WTC11 (cell line): ENCODE measurements at places on chromosomes 4 and X. TPM values are rescaled to one million over a fixed set of nuclear protein-coding genes. Genes with fewer than 3 reads are reported as not detected.

DNA sequence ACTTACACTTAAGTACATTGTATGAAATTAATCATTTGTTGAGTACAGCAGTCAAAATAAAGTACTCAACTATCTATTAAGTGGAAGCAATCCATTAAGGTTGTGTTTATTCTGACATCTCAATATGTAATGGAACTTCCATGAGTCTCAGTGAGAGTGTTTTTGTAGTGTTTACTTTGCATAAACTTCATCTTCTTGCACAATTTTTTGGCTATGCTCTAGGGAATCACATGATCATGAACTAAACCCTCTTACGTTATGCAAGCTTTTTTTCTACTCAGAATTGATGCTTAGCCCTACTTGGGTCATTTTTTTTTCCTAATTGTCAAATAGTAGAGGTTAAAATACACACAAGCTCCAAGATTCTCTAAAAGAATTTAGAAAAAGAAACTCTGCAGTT lies 21.1 kb upstream of the PIGA start:
- H3K27me3 ChIP-seq: no peaks in the 10 kb centered on the region
- H3K36me3 ChIP-seq: no peaks in the 10 kb centered on the region
- no peak for DNase-seq
- H3K27ac ChIP-seq: no peak overlapping the region

DNA sequence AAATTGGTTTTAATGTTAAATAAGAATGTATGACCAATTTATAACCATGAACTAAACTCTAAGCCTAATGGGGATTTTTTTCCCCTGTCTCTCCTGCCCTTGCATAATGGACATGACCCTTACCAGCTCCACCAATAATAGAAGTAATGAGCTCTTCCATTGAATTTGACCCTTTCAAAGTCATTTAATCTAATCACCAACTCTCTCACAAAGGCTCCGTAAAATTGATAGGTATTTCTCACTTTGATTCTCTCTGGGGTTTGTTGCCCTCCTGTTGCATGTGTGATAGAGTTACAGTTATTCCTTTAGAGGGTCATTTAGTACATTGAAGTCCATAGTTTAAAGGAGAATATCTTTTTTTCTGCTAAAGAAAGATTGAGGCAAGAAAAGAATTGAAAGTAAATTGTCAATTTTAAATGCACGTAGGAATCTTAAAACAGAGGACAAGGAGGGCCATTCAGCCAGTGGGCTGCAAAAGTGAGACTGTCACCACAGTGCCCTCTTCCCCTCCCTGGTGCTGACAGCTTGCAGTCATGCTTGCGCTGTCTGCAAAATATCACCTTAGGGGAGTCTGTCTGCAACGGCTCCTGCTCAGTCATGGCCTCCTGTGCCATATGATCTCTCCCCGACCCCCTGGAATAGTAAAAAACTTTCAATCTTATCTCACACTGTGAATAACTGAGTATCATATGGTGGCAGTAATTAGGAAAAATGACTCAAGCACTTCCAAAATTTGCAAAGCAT lies 307.5 kb upstream of the GNPDA2 start:
- no peak overlapping the region for H3K27ac ChIP-seq
- no peaks in the 10 kb centered on the region for H3K36me3 ChIP-seq
- H3K4me1 ChIP-seq: peaks cover 17% of the 10 kb centered on the region

Gene ODAPH
- total RNA-seq: not detected in 3 replicates

- no peaks in the 10 kb centered on the region for H3K27me3 ChIP-seq
- peaks cover 14% of the 10 kb centered on the region for H3K36me3 ChIP-seq
- H3K27ac ChIP-seq: no peak overlapping the region
- H3K4me3 ChIP-seq: no peak overlapping the region
- DNase-seq: no peak
- H3K4me1 ChIP-seq: peaks cover 9% of the 10 kb centered on the region
Measured at GRCh38 chr4:5631352-5632065, 76.8 kb downstream of the EVC2 start.

DNA sequence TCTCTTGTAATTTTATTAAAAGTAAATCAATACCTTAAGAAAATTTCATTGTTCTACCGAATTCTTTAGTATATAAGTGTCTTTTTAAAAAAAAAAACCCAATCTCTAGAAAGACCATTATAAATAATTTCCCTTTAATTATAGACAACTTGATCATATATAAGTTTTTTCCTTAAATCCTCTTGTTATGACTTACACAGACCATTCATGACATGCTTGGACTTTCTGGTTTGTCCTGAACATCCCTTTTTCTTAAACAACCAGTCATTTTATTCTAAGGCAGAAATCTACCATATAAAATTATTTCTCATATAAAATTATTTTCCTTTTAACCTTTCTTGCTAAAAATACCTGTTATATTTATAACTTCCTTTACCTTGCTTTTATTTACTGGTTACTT lies 15.4 kb upstream of the FHDC1 start:
- DNase-seq: no peak
- H3K27ac ChIP-seq: no peak overlapping the region
- no peak overlapping the region for H3K4me3 ChIP-seq
- peaks cover 8% of the 10 kb centered on the region for H3K4me1 ChIP-seq
- H3K27me3 ChIP-seq: peaks cover 3% of the 10 kb centered on the region; the same call in 1 of the 2 replicates

Gene ABCD1
- 9.1 to 10.4 TPM (median 9.5 TPM) in 3 replicates for total RNA-seq

GRCh38 chrX:146854281-146854680 lies 39.7 kb upstream of the CXorf51A start:
- no peaks in the 10 kb centered on the region for H3K27me3 ChIP-seq
- H3K36me3 ChIP-seq: peaks cover 28% of the 10 kb centered on the region

DNA sequence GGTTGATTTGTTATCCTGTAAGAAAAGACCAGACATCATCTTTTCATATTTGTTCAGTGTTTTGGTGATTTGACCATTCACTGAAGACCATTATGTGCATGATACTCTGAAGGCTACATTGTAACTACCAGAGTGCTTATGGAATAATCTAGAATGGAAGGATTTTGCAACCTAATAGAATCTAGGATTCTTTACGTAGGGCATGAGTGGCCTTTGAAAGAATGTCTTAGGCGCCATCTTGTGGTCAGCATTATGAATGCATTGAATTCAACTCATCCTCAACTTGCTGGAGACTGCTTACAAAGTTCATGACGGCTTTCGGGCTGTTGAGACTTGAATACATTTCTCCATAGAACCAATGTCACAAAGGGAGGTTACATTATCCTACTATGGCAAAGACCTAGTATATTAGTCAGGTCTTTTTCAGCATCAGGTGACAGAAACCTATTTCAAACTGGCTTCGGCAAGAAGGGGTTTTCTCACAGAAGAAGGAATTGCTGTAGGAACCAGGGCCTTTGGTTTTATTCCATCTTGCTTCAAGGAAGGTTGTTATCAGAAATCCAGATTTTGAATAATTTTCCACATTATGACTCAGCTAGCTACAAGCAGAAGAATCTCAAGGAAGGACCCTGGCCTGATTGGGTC lies 104.1 kb downstream of the GPAT3 start:
- no peaks in the 10 kb centered on the region for H3K27me3 ChIP-seq
- H3K27ac ChIP-seq: no peak overlapping the region
- peak; percentile 38 for DNase-seq
- peaks cover 3% of the 10 kb centered on the region; the same call in 1 of the 2 replicates for H3K4me1 ChIP-seq
- no peak overlapping the region for H3K4me3 ChIP-seq

DNA sequence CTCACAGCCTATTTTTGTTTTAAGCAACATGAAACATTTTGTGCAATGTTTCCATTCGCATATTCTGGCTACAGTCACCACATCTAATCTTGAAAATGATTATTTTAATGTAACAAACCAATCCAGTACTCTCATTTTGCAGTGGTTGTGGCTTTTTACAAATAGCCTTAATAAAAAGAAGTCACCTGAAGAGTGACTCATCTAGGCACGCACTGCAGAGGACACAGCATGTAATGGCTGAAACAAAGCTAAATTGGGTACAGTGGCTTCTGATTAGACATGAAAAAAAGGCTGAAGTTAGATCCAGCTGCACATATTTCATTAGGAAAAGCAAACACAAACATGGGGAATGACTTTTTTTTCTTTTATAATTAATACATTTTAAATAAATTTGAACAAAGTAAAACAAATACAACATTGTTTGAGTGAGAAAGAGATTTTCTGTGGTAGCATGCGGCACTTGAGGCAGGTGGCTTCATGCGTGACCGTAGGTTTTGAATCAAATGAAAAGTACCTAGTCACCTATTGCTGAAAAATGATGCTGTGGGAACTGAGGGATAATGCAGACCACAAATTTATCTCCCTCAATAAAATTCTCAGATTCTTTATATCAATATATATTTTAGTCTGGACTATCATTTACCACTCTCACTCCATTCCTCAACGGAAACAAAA lies 240.8 kb upstream of the DDX53 start:
- no peaks in the 10 kb centered on the region for H3K36me3 ChIP-seq
- H3K4me3 ChIP-seq: no peak overlapping the region
- no peak for DNase-seq
- no peak overlapping the region for H3K27ac ChIP-seq
- no peaks in the 10 kb centered on the region for H3K27me3 ChIP-seq

Gene XAGE2
- total RNA-seq: not detected in 3 replicates

Gene ABHD18
- total RNA-seq: 15.9 to 17.8 TPM (median 16.5 TPM) in 3 replicates

- H3K4me3 ChIP-seq: peak overlapping the region; percentile 97
- H3K4me1 ChIP-seq: peaks cover 44% of the 10 kb centered on the region
- DNase-seq: no peak
- peaks cover 5% of the 10 kb centered on the region for H3K36me3 ChIP-seq
- H3K27ac ChIP-seq: peak overlapping the region; percentile 97
Measured at GRCh38 chr4:1290165-1290977, 680 bp downstream of the MAEA start.

Gene CENPI
- total RNA-seq: 18.1 to 20.1 TPM (median 19.5 TPM) in 3 replicates
